ENCODE measurements at places on chromosomes 1 and 21.

DNA sequence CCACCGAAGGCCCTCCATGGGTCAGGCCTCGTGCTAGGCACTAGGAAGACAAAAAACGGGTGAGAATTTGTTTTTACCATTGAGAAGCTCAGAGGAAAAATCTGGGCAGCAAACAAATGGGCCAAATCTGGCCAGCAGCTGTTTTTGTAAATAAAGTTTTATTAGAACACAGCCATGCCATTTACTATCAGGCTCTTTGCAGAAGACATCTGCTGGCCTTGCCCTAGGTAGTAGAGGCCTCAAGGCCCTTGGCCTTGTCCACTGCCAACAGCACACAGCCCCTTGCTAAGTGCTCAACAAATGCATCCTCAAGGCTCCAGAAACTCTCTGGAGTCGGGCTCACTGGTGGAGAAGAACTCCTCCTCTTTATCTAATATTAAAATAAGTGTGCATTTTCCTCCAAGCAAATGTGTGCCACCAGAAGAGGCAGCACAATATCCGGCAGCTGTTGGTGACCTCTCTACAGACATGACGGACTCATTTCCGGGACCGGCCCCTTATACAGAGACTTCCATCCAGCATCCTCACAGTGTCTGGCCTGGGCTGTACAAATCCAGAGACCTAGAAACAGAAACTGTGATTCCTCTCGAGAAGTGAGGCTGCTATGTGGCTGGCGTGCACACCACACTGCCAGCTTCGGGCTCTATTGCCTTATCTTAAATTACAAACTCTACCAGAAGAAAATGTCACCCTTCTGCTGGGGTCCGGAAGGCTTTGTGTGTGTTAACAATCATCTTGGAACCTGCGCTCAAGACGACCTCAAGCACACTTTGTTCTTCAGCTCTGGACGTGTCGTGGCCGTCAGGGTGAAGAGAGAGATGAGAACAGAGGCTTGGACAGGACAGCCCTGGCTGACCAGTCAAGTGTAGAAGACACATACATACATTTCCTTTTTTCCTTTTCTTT lies 203.9 kb downstream of the TOMM20 start:
- DNase-seq: no peak

- DNase-seq: no peak
Measured at GRCh38 chr21:42640486-42640885, 12.9 kb upstream of the PDE9A start.

- DNase-seq: no peak
Measured at GRCh38 chr1:87632232-87632631, 303.6 kb downstream of the LMO4 start.

GRCh38 chr1:103056423-103056822 lies 51.9 kb downstream of the COL11A1 start:
- no peak for DNase-seq

DNA sequence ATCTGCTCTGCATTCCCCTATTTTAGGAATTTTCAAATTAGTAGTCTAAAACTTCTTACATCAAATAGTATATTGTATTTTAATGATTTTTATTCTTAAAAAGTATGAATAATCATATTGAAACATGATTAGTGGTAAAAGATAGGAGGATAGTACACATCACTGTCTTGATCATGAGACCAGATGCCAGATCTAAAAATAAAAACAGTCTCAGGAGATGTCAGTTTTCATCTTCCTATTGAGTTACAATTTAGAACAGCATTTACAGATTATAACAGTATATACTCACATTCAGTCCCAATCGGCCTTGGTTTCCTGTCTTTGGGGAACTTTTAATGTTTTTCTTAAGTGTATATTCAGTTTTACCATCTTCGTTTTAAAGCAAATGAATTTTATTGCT lies 95.9 kb downstream of the USP25 start:
- no peak for DNase-seq

- no peak for DNase-seq
Measured at GRCh38 chr1:43537423-43538142, 6.9 kb downstream of the PTPRF start.

- DNase-seq: no peak
Measured at GRCh38 chr21:45293220-45293725, 5.6 kb upstream of the POFUT2 start.

- peak; percentile 81 for DNase-seq
Measured at GRCh38 chr1:153922076-153922971, 448 bp downstream of the GATAD2B start.
